ENCODE measurements at places on chromosomes 4 and X.
A peak's percentile ranks its signal among the peaks of the same experiment; 100 is the strongest.

DNA sequence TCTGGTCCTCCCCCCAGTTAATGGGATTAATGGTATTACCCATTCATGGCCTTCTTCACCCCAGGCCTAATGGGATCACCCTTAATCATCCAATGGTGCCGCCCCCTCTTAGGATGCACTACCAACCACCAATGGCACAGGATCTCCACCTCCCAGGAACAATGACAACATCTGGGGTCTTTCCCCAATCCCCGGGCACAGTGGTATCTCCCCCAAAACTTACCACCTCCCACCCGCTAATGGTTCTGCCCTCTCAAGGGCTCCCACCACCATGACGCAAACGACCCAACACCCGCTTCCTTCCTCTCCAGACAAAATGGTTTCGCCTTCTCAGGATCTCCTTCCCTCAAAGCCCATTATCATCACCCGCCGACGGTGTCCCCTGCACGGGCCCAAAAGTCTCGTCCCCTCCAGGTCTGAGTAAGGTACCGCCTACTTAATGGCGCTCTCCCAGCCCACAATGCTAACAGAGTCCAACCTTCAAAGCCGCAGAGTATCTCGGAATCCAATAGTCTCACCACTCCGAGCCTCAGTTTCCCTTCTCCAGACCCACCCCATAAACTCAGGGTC lies 458 bp downstream of the GRIPAP1 start:
- peak; percentile 9 for DNase-seq

- no peak for DNase-seq
Measured at GRCh38 chr4:105594099-105595010, 41.9 kb downstream of the ARHGEF38 start.

DNA sequence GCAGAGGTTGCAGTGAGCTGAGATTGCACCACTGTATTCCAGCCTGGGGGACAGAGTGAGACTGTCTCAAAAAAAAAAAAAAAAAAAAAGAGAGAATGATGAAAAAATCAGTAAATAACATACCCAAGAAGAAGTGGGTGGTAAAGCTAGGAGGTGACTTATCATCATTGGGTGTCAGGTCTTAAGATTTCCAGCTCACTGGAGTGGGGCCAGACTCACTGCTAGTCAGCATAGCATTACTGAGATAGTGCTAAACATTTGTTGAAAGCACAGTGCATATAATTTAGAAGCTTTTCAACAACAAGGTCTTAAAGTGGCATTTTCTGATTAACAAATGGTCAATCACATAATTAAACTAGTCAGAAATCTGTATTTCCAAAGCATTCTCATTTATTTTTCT lies 221.8 kb upstream of the GYPA start:
- DNase-seq = no peak

- DNase-seq = no peak
Measured at GRCh38 chrX:118964252-118964651, 10.2 kb upstream of the LONRF3 start.

- peak; percentile 56 for DNase-seq
Measured at GRCh38 chr4:72295966-72296557, 264.3 kb downstream of the NPFFR2 start.

GRCh38 chrX:78104447-78105176 lies 564 bp downstream of the PGK1 start:
- peak; percentile 32 for DNase-seq

DNA sequence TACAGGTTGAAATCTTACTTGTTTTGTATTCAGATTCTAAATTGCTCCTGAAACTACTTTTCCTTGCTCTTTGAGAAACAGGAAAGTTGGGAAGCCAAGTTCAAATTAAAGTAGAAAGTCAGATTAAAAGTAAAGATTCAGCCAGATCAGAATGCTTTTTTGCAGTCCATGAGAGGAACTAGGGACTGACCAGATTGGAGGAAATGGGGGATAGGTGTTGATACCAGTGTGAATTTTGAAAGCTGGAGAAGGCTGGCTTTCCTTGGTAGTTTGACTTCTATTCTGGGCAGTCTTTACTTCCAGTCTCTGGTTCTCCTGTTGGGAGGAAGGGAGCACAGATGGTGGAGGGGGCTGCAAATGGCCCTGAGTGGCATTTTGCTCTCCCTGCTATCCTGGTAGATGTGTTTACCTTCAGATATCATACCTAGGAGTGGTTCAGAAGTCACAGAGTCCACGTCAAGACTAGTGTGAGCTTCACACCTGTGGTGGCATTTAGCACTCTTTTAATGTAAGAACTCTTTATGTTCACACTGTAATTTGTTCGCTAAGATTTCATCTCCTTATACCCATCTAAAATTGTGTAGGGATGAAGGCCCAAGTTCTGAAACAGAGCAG lies 68.8 kb downstream of the FNIP2 start:
- DNase-seq = no peak

- DNase-seq = no peak
Measured at GRCh38 chrX:85501349-85501748, 121.9 kb upstream of the POF1B start.

DNA sequence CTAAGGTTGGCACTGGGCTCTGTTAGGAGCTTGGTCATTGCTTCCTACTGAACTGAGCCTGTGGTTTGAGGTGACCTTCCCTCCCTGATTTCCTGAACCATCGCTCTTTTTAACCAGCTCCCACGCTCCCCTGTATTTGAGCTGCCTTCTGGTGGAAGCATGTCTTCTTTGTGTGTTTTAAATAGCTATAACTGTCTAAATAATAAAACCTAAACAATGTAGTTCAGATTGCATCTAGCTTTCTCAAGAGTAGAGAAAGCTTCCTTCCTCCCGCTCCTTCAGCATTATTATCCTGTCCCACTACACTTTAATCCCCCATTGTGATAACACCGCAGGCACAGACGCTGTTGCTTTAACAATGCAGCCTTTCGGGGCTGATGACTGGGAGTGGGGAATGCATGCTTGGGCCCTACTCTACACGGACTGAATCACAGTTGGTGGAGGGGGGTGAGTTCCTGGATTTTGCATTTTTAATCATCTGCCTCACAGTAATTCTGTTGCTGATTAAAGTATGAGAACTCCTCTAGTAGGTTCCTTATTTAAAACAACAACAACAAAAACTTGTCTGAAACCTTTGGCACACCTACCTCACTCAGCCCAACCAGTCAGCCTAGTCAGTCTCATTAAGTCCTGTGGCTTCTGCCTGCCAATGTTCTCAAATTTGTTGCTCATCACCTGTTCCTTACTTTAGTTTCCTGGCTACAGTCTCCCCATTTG lies 6.6 kb downstream of the SMS start:
- no peak for DNase-seq

DNA sequence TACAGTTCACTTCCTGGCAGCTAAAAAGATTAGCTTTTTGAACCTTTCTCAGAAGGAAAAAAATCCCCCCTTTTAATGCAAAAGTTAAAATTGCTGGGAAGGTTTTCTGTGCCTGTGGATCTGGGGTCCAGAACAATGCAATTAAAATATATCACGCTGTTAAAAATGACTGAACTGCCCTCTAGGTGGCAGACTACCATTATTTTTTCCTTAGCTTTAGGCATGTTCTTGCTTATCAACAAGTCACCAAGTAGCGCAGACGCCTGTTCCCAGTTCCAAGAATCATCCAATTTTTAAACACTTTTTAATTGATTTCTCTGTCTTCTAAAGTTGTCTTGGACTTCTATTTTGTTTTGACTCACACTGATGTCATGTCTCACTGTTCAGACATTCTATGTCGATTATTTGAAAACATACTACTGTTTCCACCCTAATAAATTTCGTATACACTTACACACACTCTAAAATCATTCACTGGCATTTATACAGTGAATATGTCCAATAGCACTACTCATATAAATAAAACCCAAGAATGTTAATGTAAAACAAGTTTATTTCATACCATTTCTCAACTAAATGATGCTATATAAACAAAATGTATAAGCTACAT lies 661.6 kb downstream of the RAPGEF2 start:
- peak; percentile 62 for DNase-seq

DNA sequence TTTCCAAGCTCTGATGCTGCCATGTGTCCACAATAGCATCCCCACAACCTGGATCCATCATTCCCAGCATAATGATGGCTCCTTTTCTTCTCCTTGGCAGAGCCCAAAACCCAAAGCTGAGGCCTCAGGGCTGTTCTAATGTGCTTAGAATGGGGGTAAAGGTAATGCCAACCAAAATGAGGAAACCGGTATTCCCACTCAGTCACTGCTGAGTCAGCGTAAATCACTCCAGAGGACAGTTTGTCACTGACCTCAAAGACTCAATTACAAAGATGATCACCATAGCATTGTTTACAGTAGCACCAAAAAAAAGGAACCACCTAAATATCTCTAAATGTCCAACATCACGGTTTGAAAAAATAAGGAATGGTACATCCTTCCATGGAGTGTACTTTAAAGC lies 41.2 kb downstream of the OTOP1 start:
- no peak for DNase-seq

DNA sequence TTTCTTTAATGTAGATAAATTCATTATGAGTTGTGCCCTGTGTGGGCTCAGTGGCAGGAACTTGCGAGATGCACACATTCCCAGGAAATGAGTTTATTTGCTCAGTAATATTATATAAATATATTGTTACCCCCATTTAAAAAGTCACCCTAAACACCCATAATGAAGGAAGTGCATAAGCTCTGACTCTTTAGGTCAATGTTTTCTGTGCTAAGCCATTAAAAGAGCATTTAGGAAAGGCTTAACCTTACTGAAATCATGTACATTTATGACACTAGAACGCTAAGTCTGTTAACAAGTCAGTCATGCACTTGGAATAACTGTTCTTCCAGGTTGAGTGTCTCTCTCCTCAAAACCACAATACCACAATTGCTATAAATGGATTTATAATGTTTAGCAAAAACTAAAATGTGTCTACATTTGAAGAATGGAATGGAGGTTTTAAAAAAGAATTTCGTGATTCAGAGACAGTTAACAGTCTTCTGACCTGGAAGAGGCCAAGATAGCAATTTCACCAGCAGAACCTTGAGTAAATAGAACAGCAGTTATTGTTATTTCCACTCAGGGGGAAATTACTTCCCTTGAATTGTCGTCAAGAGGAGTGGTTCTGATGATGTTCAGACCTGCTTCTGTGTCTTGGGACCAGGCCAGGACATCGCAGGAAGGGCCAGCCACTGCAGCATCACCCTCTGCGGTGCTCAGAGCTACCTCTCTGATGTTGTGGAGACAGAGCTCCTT lies 91.1 kb upstream of the VEGFC start:
- DNase-seq = peak; percentile 97

DNA sequence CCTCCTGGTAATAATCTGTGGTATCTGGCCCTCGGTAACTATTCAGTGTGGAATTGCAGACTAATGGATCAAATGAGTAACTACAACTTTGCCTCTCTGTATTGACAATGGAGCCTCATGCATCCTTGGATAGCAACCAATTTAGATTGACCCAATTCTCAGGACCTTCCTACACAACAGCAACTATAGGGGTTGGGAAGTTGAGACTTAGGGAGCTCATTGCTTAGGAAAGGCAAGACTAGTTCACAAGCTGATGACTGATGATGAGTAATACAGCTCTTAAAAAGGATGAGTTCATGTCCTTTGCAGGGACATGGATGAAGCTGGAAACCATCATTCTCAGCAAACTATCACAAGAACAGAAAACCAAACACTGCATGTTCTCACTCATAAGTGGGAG lies 47.5 kb upstream of the KLHL13 start:
- DNase-seq = peak; percentile 50
